ENCODE measurements at places on chromosomes 3 and 15.

- DNase-seq = peak; percentile 43
These were observed 418.0 kb downstream of the PLCL2 start for GRCh38 chr3:17302774-17303173.

- DNase-seq = peak; percentile 66
These were observed 18.9 kb downstream of the CX3CR1 start for GRCh38 chr3:39260957-39261356.

- DNase-seq = peak; percentile 21
These were observed 392.0 kb upstream of the RORA start for GRCh38 chr15:61621146-61621545.

GRCh38 chr3:32109256-32109655 lies 2.8 kb downstream of the GPD1L start:
- DNase-seq = peak; percentile 28

DNA sequence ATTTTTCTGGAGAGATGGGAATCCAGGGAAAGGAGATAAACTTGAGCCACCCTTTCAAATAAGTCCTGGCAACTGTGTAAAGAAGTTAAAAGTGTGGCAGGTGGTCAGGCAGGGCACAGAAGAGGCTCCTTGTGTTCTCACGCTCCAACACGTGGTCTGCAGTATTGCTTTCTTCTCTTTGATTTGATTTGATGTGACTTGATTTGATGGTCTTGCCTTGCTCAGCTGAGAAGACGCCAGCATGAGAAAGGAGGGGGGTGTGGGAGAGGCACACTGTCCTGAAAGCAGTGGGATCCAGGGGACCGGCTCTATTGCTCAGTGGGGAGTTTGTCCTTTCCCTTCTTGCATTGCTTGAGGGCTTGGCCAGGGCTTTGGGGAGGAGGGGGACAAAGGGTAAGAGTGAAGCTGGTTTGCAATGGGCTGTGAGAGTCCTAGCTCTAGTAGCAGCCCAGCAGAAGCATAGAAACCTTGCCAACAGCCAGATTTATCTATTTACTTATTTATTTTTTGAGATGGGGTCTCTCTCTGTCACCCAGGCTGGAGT lies 25.7 kb upstream of the NEO1 start:
- no peak for DNase-seq

- DNase-seq = no peak
These were observed 166.7 kb downstream of the NUP210 start for GRCh38 chr3:13253208-13253937.

- DNase-seq = no peak
These were observed 117.7 kb downstream of the GOLIM4 start for GRCh38 chr3:167978071-167978470.

DNA sequence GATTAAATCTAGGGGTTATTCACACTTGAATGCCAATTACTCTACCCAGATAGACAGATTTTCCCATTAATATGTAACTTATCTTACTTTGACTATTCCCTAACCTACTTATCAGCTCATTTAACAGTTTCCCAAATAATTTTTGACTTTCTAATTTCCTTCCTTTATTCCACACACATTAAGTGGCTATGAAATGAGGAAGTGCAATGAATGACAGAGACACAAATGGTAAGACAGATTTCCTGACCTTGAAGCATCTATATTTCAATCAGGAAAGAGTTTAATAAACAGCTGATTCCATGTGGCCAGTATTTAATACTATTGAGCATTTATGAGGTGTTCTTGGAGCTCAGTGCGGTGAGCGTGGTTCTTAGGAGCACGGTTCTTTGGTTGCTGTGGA lies 78.8 kb downstream of the SLC7A14 start:
- no peak for DNase-seq

Data from endothelial cell of umbilical vein (primary cell).